ENCODE measurements at places on chromosomes 7 and 10. TPM values are rescaled to one million over a fixed set of nuclear protein-coding genes. Genes with fewer than 3 reads are reported as not detected.

DNA sequence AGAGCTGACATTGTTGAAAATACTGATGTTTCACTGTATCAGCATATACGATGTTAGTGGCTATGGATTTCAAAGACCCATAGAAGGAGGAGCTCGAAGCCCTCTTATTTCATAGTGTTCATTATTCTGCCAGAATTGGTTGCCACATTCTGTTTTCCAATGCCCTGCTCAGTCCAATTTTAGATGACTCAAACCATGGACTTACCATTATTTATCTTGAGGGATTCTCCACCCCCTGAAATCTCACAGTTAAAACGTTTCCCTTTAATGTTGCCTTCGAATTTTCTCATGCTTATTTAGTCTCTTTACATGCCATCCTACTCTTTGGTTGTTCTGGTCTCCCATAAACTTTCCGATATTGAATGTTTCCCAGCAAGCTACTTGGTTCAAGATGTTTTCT, 264.5 kb downstream of the HDAC9 start:
- no peak for DNase-seq
- no peaks in the 10 kb centered on the region for H3K4me1 ChIP-seq
- no peak overlapping the region for H3K4me3 ChIP-seq
- no peak overlapping the region for H3K27ac ChIP-seq
- H3K36me3 ChIP-seq: no peaks in the 10 kb centered on the region
- no peaks in the 10 kb centered on the region for H3K27me3 ChIP-seq

DNA sequence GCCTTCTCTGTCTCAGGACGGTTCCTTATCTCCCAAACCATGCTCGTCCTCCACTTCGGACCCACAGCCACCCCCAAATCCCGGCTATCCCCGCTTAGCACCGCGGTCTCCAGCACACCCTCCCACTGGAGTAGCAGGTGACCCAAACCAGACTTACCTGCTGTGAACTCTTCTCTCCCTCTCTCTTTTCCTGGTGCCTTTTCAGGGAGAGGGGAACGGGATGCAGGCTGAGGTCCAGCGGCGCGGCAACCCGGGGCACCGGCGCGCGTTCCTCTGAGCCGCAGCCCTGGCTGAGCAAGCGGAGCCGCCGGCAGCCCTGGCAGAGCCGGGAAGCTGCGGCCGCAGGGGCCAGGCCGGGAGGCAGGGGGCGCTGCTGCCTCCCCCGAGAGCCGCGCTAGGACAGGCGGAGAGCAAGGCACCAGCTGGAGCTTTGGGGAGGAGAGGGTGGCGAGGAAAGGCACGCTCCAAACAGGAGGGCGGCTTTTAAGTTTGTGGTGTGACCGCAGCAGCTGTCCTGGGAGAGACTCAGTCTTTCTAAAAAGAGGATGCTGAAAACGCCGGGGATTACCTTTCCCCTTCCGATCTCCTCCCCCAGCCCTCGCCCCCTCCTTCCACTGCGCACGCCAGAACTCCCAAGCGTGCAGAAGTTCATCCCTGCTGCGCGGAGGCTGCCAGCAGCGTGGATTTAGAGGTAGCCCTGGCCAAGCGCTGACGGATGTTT, at the start of gene SEMA3D:
TSS of gene SEMA3D (minus strand) at position 536 of the 721 bp plus-strand sequence. CDS start 65,165 bp downstream, outside the sequence.
- no peaks in the 10 kb centered on the region for H3K36me3 ChIP-seq
- H3K27me3 ChIP-seq: peaks cover 2% of the 10 kb centered on the region
- peak; percentile 86 for DNase-seq
- H3K27ac ChIP-seq: peak within 1 kb of the TSS; percentile 82
- peaks cover 9% of the 10 kb centered on the region for H3K4me1 ChIP-seq

TAS2R5 gene
- polyA plus RNA-seq: 6.6 TPM

DNA sequence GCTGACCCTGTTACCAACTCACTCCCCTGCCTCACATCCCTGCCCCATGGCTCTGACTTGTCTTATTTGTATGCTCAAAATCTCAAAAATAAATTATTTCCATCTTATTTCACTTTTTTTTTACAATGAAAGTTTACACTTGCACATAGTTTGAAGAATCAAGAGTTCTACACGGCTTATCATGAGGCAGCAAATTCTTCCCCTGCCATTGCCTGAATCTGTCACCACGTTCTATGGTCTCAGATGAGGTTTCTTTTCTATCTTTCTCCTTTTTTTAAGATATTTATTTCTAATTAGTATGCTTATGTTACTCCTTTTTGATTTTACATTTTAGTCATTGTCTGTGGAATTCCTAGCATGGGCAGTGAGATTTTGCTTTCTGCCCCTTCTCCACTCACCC, 28.4 kb downstream of the ARHGAP22 start:
- no peak for DNase-seq
- H3K4me1 ChIP-seq: no peaks in the 10 kb centered on the region
- H3K27me3 ChIP-seq: peaks cover 9% of the 10 kb centered on the region
- no peak overlapping the region for H3K27ac ChIP-seq
- H3K4me3 ChIP-seq: no peak overlapping the region

DNA sequence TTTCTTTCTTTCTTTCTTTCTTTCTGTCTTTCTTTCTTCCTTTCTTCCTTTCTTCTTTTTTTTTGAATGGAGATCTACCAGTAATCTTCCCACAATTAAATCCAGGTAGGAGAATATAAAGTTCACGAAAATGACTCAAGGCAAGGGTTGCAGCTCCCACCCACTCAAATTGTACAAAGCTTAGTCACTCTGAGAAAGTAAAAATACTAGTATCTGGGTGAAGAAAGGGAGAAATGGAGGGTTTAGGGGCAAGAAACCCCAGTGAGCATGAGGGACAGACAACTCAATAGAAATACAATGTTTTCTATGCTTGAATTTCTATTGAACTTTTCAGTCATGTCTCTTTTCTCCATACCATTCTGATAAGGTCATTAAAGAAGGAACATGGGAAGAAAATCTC, 200.8 kb downstream of the GATA3 start:
- H3K36me3 ChIP-seq: no peaks in the 10 kb centered on the region
- H3K27ac ChIP-seq: no peak overlapping the region
- no peaks in the 10 kb centered on the region for H3K27me3 ChIP-seq
- DNase-seq: no peak
- no peaks in the 10 kb centered on the region for H3K4me1 ChIP-seq

GRCh38 chr10:119853574-119853973, 19.1 kb downstream of the MCMBP start:
- no peak overlapping the region for H3K4me3 ChIP-seq
- no peaks in the 10 kb centered on the region for H3K4me1 ChIP-seq
- no peak for DNase-seq
- H3K27ac ChIP-seq: no peak overlapping the region
- peaks cover 47% of the 10 kb centered on the region for H3K36me3 ChIP-seq
- H3K27me3 ChIP-seq: no peaks in the 10 kb centered on the region

LAMB4 gene
- 0.42 TPM for polyA plus RNA-seq

- H3K4me3 ChIP-seq: peak overlapping the region; percentile 32
- H3K27me3 ChIP-seq: peaks cover 24% of the 10 kb centered on the region
- no peaks in the 10 kb centered on the region for H3K36me3 ChIP-seq
Observed at GRCh38 chr7:65239707-65240352, 133.8 kb upstream of the ZNF92 start.

BLNK gene
- polyA plus RNA-seq: 27.4 TPM

DNA sequence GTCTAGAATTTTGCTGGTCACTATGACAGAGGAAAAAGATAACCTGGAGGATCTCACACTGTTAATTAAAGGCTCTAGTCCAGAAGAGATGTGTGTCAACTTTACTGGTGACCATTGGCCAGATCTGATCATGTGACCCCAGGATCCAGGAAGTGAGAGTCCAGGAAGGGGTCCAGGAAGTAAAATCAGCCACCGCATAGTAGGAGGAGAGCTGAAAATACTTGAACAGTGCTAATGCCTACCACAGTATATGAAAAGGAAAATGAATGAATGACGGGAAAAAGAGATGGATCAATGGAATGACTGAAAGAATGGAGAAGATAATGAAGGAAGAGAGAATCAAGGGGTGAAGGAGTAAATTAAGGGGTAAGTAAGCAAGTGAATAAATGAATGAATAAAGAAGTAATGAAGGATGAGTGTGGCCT, 415.3 kb downstream of the RPS24 start:
- H3K36me3 ChIP-seq: no peaks in the 10 kb centered on the region
- H3K4me1 ChIP-seq: peaks cover 8% of the 10 kb centered on the region
- no peak overlapping the region for H3K27ac ChIP-seq
- H3K27me3 ChIP-seq: no peaks in the 10 kb centered on the region
- H3K4me3 ChIP-seq: no peak overlapping the region
